ENCODE measurements at places on chromosomes 2 and 18.
A peak's percentile ranks its signal among the peaks of the same experiment; 100 is the strongest.

- no peak for DNase-seq
Observed at GRCh38 chr2:133635131-133635530, 66.9 kb upstream of the NCKAP5 start.

DNA sequence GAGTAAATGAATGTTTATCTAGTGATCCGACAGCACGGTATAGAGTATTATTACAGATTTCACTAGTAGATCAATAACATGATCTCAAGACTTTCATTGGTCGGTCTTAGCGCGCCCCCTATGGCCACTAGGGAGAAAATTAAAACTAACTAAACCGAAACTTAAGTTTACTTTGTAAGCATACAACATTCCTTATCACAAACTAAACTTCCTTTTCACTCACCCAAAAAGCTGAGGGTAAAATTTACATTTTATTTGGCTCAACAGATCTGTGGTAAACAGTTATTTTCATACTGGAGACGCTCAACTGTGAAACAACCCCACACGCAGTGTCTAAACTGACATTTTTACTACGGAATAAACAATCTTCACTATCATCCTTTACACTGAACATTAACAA, 215.6 kb upstream of the MAP2 start:
- no peak for DNase-seq

- no peak for DNase-seq
Observed at GRCh38 chr18:65750389-65751154, at the start of gene CDH7. Gene CDH7 (plus strand): TSS chr18:65751012. CDS start chr18:65762843, 11,831 bp downstream.

DNA sequence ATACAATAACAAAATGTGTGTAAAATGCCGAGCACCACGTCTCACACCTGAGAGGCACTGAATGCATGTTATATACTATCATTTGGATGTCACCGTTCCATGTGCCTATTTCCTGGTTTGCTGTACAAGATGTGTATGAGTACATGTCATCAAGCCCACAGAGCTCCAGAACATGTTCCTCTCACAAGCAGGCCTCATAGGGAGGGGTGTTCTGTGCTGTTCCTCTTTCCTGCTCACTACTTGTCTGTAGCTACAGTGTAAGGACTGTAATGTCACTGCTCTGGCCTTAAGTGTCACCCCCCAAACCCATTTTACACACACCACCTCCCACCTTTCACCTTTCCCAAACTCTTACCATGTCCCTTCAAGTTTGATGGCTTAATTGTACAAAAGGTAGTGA, 1.8 kb downstream of the AFF3 start:
- DNase-seq: no peak

- DNase-seq: no peak
Observed at GRCh38 chr18:28350821-28351220, 173.9 kb upstream of the CDH2 start.

DNA sequence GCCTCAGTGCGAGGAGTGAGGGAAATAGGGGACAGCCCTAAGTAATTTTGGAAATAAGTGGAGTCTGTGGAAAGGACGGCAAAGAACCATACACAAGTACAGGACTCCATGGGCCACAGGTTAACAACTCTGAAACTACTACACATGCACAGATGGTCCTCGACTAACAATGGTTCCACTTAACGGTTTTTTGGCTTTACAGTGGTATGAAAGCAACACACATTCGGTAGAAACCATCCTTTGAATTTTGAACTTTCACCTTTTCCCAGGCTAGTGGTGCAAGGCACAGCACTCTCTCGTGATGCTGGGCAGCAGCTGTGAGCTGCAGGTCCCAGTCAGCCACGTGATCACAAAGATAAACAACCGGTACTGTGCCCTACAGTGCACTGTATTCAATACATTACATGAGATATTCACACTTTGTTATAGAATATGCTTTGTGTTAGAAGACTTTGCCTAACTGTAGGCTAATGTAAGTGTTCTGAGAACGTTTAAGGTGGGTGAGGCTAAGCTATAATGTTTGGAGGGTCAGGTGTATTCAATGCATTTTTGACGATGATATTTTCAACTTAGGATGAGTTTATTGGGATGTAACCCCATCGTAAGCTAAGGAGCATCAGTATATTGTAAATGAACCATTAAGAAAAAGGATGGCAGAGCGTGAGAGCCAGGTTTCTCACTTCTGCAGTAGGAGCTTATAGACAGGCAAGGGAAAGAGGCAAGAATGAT, 44.6 kb downstream of the TBC1D8 start:
- DNase-seq: peak; percentile 61
